Renal cortex interstitium (tissue), 15 donors: ENCODE measurements at places on chromosomes 1 and 21. TPM values are rescaled to one million over a fixed set of nuclear protein-coding genes. Genes with fewer than 3 reads are reported as not detected.

DNA sequence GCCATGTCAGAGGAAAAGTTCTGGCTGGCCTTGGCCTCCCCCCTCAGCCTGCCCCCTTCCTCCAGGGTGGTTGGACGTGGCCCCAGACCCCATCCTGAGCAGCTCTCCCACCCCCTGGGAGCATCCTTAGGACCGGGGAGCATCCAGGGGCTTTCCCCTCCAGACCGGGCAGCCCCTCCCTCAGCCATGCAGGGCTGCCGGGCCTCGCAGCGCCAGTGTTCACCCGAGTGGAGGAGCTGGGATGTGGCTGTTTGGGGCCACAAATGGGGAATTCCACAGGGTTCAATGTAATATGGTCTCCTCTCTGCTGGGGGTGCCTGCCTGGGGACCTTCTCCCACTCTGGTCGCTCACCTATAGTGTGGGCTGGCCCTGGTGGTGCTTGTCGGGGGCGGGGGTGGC lies 4.2 kb upstream of the PFKL start:
- no peak for DNase-seq

- DNase-seq = no peak
These were observed 15.7 kb downstream of the LSS start for GRCh38 chr21:46212721-46213484.

DNA sequence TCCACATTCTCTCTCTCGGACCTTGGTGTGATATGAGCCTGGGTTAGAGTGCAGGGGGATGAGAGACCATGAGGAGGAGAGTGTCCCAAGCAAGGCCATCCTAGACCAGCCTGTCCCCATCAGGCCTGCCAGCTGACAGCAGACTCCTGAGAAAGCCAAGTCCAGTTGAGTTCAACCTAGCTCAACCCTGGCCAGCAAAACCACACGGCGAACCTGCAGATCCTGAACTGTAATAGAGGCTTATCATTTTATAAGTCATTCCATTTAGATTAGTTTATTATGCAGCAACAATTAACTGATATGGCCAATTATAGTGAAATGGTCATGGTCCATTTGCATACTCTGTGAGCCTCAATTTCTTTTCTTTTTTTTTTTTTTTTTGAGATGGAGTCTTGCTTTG lies 36.4 kb upstream of the ARHGEF10L start:
- DNase-seq = no peak

DNA sequence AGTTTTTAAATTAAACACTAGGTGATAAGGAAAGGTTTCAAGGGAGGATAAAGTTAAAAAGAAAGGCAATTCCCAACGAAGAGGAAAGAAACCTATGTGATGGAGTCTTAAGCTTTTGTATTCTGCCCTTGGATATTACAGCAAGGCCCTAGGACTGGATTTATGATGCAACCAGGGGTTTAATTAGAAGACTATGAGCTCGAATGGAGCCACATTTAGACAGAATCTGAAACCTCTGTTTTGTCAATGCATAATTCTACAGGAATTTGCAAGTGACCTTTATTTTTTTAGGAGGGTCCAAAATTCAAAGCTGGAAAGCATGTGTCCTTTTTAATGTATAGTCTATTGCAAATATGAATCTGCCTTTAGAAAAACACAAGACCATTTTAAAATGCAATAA lies 37.9 kb downstream of the TGFB2 start:
- no peak for DNase-seq

GRCh38 chr1:151175041-151175741 lies 590 bp downstream of the TMOD4 start:
- DNase-seq = no peak

GRCh38 chr1:30476911-30477459 lies 246.4 kb downstream of the MATN1 start:
- no peak for DNase-seq

- DNase-seq = no peak
These were observed 690 bp upstream of the RNF19B start for GRCh38 chr1:32965251-32965747.

GRCh38 chr1:223231011-223231572 lies 88.0 kb upstream of the TLR5 start:
- no peak for DNase-seq

- DNase-seq = peak; percentile 59
These were observed at the start of gene KCNK1 for GRCh38 chr1:233613252-233614172. Gene KCNK1, plus strand, starts transcription at chr1:233614106. Its CDS starts 66 bp downstream, at chr1:233614172.

GRCh38 chr1:171188388-171189266 lies 3.5 kb downstream of the FMO2 start:
- DNase-seq = peak; percentile 3

GRCh38 chr1:170562646-170563338 lies 30.8 kb downstream of the GORAB start:
- DNase-seq = peak; percentile 18

DNA sequence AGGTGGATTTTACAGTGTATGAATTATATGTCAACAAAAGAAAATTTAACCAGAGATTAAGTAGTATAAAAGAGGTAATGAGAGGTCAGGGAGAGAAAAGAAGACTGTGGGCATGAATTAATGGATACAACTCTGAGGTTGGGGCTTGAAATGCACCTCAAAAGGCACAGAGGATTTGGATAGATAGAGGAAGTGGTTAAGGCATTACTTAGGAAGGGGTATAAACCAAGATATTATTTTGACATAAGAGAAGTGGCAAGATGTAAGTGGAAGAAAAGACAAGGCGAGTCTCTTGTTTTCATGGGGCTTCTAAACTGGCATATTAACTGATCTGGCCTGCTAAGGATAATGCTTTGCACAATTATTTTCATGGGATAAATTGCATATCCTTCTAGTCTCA lies 34.1 kb downstream of the RAP1A start:
- DNase-seq = no peak

DNA sequence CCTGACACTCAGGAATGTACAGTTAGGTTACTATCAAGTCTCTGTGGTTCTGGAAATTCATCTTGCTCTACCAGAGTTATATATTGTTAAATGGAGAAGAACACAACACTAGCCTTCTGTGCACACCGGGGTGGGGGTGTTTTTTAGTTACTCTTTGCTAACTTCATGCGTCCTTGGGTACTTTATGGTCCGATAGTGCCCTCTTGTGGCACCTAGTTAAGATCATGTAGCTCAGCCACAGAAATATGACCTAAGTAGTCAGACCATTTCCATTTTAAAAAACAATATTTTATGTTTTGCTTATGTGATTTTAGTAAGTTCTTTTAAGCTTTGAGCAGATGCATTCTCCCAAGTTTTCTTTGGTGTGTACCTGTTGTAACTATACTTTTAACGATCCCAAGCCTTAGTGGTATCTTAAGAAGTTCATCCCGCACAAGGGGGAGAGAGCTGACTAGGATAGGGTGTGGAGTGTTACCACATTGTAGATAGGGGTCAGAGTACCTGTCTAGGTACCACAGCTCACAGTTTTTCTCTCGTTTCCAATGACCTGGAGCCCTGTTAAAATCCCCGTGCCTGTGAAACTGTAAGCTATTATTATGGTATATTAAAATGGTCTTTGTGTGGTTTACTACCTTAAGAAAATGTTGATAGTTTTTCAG lies 20.6 kb upstream of the SH3D21 start:
- peak; percentile 85 for DNase-seq

GRCh38 chr21:33434770-33435360 lies 31.7 kb downstream of the IFNGR2 start:
- no peak for DNase-seq

DNA sequence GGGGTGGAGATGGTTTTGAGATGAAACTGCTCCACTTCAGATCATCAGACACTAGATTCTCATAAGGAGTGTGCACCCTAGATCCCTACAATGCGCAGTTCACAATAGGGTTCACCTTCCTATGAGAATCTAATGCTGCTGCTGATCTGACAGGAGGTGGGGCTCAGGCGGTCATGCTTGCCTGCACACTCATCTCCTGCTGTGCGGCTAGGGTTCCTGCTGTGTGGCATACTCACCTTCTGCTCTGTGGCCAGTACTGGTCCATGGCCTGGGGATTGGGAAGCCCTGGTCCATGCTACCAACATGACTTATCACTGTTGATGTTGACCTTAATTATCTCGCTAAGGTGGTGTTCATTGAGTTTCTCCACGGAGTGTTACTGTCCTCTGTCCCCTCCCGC lies 144.5 kb downstream of the NAV1 start:
- DNase-seq = no peak

DNA sequence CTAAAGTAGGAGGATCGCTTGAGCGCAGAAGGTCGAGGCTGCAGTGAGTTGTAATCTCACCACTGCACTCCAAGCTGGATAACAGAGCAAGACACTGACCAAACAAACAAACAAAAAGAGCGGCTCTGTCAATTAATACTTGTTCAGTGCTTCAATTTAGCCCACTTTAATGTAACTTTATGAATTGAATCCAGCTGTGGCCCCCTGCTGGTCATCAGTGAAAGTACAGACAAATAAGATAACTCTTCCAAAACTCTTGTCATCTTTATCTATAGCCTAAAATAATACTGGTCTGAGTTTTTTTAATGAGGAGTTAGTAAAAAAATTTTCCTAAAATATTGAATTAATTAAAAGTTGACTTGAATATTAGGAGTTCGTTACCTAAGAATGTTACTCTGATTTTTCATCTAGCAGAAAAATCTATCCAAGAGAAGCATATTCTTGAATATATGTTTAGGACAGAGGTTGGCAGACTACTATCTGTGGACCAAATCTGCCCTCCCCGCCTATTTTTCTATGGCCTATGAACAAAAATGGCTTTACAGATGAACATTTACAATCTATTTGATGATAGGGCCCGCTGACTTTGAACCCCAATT lies 26.1 kb downstream of the ATP5PF start:
- peak; percentile 32 for DNase-seq

GRCh38 chr1:44072204-44072603 lies 40.9 kb upstream of the SLC6A9 start:
- no peak for DNase-seq

DNA sequence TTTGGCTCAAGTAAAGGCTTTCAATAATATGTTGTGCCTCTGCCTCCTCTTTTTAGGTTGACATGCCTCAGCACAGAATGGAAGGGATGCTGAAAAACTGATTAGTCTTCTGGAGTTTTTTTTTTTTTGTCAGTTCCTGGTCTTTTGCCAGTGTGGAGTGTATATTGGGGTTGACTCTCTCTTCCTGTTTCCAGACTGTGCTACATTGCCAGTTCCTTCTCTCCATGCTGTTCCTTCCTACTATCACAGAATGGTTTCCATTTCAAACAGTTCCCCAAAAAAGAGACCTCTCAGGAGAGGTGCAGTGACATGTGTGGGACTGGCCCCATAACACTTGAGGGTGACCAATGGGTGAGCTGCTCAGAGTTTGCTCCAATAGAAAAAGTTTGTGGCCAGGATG lies 101.7 kb upstream of the ETV3 start:
- DNase-seq = no peak

DNA sequence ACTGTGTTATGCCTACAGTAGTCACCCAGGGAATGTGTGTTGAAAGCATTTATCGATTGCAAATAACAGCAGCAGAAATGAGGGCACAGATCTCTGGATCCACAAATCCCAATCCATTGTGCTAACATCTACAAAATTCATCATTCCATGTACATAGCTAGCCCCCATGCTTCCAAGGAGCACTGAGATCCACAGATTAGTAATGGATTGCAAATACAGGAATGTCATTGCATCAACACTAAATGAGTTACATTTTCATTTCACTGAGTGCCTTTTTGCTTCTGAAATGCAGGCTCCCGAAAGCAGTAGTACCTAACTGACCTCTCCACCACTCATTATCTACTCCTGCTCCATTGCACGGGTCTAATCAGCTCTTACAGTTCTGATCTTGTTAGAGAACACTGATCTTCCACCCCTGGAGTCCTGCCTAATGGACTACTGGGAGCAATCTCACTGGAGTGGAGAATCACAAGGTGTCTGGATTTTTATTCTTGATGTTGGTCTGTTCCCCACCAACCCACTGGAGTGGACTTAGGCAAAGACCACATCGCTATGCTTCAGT lies 30.5 kb downstream of the ASTN1 start:
- no peak for DNase-seq

DNA sequence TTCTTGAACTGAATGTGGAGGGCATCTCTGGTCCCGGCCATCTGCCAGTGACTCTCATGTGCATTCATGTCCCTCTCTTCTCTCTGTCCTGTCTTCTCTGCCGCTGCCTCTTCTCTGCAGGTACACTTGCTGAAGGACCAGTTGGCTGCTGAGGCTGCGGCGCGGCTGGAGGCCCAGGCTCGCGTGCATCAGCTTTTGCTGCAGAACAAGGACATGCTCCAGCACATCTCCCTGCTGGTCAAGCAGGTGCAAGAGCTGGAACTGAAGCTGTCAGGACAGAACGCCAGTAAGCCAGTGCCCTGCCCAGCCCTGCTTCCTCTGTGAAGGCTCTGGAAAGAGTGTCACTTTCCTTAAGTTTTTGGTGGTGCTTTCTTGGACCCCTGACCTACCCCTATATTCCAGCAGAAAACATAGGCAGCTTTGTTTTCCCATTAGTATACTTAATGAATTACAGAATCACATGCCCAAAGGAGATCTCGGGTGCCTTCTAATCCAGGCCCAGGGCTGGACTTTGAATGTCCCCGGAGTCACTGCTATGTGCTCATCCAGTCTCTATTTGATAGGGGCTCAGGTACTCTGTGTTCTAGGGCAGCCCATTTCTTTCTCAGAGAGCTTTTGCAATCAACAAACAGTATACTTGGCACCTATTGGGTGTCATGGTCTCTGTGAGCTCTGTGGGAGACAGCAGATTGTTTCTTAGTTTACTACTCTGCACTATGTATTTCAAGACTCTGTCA lies 11.2 kb downstream of the SPATA46 start:
- no peak for DNase-seq

- DNase-seq = no peak
These were observed 597 bp upstream of the TRAF3IP3 start for GRCh38 chr1:209755256-209755655.

DNA sequence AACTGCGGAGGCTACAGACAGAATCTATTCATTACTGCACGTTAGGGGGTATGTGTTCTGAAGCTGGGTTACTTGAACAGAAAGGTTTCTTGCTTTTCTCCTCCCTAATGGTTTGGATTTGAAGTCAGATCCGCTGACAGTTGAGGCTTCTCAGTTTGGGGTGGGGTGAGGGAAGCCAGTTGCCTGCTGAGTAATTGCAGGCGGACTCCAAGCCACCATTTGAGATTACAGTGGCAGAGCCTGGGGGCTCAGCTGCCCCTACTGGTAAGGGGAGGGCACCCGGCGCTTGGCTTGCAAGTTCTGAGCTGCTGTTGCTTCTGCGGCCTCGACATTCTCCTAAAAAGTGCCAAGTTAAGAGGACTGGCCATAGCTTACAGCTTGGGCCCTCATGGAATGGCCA lies 2.0 kb downstream of the GRHL3 start:
- DNase-seq = no peak

The CLDN8 gene
- polyA plus RNA-seq = 46.3 TPM

The OR6K3 gene
- 0.06 TPM for polyA plus RNA-seq

The ADAMTSL4 gene
- polyA plus RNA-seq = 12.8 TPM

The CA6 gene
- 0.17 TPM for polyA plus RNA-seq

The VAV3 gene
- 153 TPM for polyA plus RNA-seq

The KRTAP20-3 gene
- polyA plus RNA-seq = not detected

The CBS gene
- 27.4 TPM for polyA plus RNA-seq

The LCE1D gene
- not detected for polyA plus RNA-seq

The C1orf226 gene
- polyA plus RNA-seq = 19.7 TPM

The KIF2C gene
- polyA plus RNA-seq = 30.8 TPM

The SLAMF9 gene
- polyA plus RNA-seq = not detected

The SLC1A7 gene
- polyA plus RNA-seq = 0.27 TPM

The NMNAT2 gene
- 4.1 TPM for polyA plus RNA-seq
